ENCODE measurements at places on chromosomes 1 and 21.

DNA sequence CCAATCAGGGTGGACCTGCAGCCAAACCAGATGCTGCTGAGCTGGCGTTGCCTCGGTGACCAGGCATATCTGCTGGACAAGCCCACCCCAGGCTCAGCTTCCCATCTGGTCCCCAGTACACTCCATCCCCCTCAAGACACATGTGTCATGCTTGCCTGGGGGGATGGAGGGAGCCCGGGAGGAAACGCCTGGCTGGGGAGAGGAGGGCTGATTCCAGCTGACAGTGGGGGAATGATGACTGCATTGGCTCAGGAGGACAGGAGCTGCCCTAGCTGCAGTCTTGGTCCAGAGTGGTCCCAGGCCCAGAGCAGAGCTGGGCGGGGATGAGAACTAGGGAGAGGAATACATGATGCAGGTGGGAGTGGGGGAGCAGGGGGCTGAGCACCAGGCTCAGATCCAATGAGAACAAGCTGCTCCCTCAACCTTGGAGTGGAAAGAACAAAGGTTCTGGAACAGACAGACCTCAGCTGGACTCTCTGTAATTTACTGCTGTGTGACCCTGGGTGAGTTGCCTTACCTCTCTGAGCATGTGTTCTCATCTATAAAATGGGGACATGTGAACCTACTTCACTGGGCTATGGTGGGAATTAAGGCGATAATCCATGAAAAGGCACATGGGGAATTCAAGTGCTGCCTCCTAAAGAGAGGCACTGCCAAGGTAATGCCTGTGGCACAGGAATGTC lies 23.1 kb upstream of the ECE1 start:
- no peak for DNase-seq

GRCh38 chr1:200866521-200866920 lies 6.3 kb upstream of the GPR25 start:
- DNase-seq = peak; percentile 64

- no peak for DNase-seq
Observed at GRCh38 chr1:59666106-59666505, 148.6 kb upstream of the HOOK1 start.

GRCh38 chr1:84957966-84958365 lies 38.9 kb downstream of the MCOLN2 start:
- no peak for DNase-seq

- no peak for DNase-seq
Observed at GRCh38 chr1:40094466-40095110, 2.5 kb downstream of the PPT1 start.

GRCh38 chr1:61362351-61362750 lies 280.0 kb downstream of the NFIA start:
- no peak for DNase-seq

DNA sequence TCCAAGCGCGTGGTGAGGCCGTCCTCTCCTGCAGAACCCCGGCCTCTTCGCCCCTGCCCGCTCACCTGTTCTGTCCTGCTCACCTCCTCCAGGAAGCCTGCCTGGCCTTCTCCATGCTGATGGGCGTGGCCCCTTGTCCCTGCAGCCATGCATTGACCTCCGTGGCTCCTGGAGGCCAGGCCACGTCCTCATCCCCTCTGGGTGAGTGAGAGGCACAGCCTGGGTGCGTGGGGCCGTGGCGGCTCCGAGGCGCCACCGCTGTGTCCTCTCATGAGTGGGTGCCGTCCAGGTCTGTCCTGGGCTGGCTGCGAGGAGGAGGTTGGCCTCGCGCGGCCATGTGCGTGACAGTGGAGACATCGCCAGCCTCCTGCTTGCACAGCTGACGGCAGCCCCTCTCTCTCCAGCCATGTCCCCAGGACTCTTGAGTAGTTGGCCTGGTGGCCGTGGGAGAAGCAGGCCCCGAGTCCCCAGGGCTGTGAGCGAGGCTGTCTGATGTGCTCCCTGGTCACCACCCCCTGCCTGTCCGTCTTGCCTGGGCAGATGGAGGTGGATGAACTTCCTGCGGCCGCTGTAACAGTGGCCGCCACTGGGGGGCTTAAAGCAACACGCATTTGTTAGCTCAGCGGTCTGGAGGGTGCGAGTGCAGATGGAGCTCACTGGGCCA lies 58.1 kb downstream of the PRKCZ start:
- DNase-seq = no peak

DNA sequence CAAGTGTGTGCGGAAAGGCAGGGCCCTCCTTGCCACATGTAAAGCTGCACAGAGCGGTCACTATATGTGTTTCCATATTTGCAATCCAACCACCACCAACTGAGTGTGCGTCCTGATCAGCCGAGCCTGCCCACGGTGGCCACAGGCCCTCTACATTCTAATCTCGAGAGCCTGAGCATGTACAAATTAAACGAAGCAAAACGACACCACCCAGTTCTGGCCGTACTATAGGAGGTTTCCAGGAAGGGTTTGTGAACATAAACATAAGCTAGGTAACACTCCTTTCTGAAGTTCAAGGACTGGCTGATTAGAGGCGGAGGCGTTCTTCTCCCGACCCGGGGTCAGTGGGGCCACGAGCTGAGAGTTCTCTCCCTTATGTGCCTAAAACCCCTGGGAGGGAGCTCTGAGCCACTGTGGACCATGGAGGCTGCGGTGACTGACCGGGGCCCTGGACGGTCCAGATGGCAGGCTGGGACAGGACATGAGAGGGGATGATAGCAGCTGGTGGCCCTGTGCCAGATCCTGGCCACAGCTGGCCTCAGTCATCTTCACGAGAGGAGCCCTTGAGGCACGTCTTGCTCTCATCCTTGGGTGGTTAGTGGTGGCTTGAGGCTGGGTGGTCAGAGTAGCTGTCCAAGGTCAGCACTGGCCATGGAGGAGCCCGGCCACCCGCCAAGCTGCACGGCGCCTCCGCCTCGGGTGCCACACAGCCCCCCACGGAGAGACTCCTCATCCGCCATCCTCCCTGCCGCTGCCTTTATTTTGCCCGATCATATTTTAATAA lies 39.1 kb upstream of the TRAPPC10 start:
- no peak for DNase-seq

GRCh38 chr1:194975913-194976312 lies 1632.3 kb downstream of the KCNT2 start:
- no peak for DNase-seq

- no peak for DNase-seq
Observed at GRCh38 chr1:197103300-197103699, 36.2 kb upstream of the F13B start.

DNA sequence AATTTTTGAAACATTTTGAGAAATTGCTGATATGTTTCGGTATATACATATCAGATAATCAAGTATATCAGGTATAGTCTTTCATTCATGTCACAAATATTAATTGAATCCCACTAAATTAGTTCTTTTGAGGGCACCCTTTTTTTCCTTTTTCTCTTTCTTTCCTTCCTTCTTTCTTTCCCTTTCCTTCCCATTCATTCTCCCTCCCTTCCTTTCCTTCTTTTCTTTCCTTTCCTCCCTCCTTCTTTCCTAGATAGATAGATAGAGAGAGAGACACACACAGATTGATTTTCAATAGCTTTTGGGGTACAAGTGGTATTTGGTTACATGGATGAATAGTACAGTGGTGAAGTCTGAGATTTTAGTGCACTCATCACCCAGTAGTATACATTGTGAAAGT lies 5.7 kb downstream of the NSL1 start:
- DNase-seq = no peak

- no peak for DNase-seq
Observed at GRCh38 chr1:233394860-233395717, 67.6 kb downstream of the MAP3K21 start.

DNA sequence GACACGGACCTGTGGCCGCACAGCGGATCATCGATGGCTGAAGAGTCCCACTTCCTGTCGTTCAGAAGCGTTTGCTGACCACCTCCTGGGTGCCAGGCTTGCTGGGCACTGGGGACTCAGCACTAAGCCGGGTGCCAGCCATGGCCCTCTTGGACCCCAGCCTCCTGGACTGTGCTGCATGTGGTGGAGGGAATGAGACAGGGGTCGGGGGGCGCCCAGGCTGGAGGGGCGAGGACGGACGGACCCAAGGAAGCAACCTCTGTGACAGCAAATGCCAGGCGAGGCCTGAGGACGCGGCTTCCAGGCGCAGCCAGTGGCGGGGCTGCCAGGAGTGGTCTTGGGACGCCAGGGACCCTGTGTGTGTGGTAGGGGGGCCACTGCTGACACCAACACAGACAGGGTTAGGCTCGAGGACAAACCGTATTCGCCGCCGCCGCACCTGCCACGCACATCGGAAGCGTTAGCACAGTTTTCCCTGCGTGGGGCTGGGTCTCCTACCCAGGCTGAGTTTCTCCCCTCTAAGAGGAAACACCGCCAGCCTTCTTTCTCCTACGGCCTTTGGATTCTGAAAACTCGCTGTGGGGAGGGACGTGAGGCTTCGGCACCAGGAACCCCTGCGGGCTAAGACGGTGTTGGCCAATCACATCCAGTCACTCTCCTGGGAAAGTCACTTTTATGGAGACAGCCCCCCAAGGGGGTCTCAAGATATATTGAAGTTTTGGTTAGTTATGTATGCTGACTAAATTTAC lies 3.1 kb upstream of the MXRA8 start:
- DNase-seq = no peak

DNA sequence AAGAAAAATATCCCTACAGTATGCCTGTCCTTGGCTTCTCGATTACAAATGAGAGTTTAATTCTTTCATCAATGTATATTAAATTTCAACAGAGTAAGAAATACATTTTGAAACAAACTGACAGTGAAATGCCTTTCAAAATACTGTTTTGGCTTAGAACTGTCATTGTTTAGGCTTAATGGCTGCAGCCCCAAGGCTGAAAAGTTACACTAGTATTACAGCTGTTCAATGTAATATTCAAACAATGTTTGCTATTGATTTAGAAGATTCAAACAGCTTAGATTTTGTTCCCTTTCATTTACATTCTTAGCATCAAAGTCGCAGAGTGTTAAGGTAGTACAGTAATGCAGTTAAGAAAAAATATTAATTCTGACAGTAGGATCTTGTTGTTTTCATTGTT lies 882.9 kb upstream of the ADGRL2 start:
- no peak for DNase-seq

DNA sequence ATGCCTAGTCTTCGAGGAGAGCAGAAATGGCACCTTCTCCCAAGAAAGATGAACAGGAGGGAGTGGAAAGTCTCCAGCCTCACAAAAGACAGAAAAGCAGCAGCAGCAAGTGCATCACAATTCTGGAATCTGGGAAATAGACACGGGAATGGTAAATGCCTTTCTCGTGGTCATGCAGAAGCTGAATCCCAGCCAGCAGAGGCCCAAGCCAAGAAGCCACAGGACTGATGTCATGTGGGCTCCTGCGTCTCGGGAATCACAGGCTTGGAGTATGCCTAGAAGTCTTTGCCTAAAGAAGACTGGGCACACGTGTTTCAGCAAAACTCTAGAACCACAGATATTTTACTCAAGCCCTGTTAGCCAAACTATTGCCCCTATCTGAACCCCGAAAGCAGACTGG lies 260.3 kb upstream of the PLD5 start:
- no peak for DNase-seq

GRCh38 chr1:23216771-23217420 lies 406 bp downstream of the HTR1D start:
- DNase-seq = peak; percentile 51

DNA sequence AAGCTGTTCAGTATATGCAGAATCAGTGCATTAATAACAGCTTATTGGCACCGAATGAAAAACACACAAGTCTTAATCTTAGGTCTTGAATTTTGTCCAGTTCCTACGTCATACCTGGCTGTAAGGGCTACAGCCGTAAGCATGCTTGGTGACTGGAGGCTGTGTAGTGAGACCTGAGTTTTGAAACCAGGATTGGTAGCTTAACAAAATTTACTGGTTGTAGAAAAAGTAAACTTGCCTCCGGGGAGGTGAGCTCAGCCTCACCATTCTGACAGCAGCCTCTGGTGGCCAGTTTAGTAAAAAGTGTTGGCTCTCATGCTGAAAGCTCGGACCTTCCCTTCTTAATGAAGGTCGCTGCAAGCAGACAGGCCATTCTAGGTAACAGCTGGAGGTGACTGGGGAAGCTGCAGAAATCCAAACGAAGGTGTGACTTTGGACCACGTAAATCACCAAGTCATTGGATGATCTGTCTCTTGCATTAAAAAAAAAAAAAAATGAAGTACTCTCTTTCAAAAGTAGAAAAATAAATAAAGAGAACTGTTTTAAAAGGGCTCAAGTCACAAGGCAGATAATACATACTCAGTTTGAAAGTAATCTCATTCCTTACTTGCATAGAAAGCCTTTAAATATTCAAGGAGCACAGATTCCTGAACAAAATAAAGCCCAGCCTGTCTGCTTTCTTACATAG lies 48.9 kb downstream of the HLCS start:
- DNase-seq = no peak

GRCh38 chr21:21971384-21971783 lies 973.2 kb downstream of the NCAM2 start:
- DNase-seq = no peak

Data from stimulated activated CD4-positive, alpha-beta T cell treated with anti-CD3 and anti-CD28 coated beads, Interleukin-2, amount 100 ng/mL, for 24 hours (primary cell).